NCI-H1694 (cell line): ENCODE measurements at places on chromosomes 7 and 10.

- DNase-seq: no peak
Measured at GRCh38 chr10:22679608-22680007, 34.8 kb downstream of the PIP4K2A start.

GRCh38 chr10:1280466-1281404, 224.6 kb downstream of the WDR37 start:
- DNase-seq: no peak

DNA sequence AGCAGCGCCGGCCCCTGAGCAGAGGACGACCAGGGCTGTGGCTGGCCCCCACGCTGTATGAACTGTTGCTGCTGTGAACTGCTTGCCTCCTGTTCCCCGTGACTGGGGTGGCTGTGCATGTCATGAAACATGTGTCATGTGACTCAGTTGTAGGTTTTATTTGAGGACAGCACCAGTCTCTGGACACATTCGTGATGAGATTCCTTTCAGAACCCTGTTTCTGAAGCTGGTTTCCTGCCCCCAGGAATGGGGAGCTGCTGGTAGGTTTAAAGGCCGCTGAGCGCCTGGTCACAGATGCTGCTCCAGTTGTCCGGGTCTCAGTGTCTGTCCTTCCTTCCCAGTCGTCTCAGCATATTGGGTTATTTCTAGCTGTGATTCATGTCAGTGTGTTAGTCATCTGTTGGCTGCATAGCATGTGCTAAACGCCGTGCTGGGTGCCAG, 79.1 kb upstream of the PPIF start:
- no peak for DNase-seq

GRCh38 chr10:69757553-69758309, 44.0 kb upstream of the COL13A1 start:
- DNase-seq: no peak

DNA sequence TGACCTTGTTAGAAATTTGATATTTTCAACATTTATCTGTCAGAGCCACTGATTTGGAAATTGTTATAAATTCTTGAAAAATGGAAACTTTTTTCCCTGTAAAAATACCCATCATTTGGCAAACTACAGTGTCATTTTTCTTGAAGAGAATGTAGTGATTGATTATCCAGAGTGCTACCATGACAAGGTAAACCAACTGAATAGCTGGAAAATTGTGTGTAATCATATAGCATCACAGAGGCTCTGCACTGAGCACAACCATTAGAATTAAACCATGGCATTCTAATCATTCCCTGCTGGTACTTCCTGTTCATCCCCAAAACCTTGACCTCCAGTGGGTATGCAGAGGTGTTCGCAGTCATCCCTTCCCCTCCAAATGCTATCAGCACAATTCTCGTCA, 240.3 kb upstream of the LRGUK start:
- DNase-seq: no peak
